ENCODE measurements at places on chromosomes 16 and 17.

- no peak for DNase-seq
Measured at GRCh38 chr16:2511128-2511800, 2.5 kb upstream of the ATP6V0C start.

GRCh38 chr16:24980077-24980793, 34.9 kb downstream of the ARHGAP17 start:
- DNase-seq: no peak

DNA sequence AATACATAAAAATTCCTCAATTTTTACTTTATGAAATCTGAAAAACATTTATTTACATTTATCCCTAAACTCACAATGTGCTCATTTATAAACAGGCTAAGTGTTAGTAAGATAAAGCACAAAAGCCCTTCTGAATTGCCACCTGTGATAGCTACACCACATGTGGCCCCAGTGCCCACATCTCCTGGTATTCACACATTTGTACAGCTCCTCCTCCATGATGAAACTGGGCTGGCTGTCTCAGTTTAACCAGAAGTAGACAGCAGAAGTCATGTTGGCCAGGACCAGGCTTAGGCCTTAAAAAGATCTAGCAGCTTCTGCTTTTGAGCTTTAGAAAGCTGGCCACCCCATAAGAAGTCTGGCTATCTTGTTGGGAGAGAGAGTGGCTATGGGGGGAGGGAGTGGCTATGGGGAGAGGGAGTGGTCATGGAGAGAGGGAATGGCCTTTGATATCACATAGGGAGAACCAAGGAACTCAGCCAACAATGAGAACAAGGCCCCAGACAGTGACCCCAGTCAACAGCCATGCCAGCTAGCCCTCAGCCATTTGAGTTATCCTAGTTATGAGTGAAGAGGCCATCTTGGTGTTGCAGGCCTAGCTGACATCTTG, 47.4 kb downstream of the CEP95 start:
- DNase-seq: no peak

DNA sequence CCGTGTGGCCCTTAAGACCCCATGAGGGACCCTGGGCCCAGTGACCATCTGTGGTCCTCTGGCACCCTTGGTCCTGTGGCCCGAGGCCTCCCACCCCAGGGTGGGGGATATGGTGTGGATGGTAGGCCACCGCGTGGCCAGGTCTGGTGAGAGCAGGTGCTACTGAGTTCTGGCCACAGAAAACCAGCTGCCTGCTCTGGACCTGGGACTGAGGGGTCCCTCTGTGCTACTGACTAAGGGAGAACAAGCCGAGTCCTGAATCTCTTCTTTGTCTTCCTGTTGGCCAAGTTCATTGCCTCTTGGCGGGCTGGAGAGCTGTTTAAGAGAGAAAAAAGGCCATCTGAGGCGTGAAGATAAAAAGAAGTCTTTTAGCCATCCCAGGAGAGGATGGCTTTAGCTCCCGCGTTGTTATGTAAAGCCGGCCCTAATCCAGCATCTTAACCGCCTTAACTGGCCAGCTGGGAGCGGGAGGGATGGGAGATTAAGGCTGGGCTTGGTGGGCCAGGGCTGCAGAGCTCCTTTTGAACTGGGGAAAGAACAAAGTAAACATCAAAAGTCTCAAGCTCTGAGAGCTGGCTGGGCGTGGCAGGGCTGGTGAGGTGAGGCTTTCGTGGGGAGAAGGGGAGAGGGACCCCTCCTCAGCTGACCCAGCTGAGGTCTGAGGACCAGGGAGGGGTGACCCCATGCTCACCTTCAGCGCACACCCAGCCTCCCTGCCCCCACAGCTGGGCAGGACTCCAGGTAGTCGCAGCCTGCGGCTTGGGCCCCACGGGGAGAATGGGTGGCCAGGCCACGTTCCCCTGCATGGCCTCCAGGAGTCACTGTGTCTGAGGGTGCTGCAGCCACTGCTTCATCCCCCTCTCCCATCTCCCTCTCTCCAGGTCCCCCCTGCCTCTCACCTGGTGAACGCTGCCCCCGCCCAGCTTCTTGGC, 62.4 kb downstream of the NKD1 start:
- DNase-seq: no peak

DNA sequence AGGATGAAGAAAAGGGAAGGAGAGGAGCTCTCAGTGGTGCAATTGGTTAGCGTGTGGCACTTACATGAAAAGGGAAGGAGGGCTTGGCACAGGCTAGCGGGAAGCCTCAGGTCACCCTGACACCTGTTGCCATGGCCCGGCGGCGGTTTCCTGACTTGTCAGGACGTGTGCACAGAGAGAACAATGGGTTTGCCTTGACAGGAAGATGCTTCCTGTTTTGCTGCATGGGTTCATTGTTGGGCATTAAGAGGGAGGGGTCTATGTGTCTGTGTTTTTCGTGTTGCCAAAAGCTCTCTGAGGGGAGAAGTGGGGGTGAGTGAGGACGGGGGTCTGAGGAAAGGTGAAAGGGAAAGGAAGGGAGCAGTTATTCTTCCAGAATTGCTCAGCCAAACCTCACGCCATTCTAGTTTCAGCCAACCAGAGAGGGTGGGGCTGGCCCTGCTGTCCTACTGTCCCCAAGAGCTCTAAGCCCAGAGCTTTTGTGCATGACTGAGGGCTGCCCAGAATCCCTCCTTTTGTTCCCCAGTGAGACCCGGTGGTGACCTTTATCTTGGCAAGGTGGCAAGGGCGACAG, 17.1 kb upstream of the CCR7 start:
- peak; percentile 83 for DNase-seq

GRCh38 chr16:67548265-67549126, 13.8 kb upstream of the CTCF start:
- no peak for DNase-seq

DNA sequence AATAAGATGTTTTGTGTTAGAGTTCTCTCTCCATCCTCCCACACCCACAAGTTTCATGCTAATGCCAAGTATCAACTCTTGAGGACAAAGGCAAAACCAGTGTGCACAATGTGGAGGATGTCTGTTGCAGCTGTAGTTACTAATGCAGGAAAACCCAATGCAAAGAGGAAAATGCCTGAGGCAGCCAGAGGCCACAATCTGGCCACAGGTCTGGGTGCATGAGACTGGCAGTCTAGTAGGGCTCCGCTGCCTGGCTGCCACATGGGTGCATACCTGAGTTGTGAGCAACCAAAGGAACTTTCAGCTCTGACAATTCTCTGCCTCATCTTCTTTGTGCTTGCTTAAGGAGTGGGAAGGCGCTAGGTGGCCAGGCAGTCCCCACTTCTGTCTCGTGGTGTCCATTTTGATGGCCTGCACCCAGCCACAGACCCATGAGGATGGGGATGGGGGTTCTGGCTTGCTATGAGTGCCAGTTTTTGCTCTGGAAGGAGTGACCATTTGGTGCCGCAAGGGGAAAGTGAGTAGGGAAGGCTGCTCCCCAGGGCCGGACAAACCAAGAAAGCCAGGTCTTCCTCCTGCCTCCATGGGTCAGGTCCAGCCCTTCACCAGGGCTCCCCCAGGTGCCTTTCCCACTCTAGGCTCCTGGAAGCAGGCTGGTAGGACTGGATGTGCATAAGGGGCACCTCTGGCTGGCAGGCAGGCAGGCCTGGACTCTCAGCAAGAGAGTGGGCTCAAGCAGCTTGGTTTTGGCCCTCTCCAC, 4.2 kb upstream of the GFOD2 start:
- no peak for DNase-seq

- DNase-seq: no peak
Measured at GRCh38 chr16:65268331-65268730, 146.5 kb upstream of the CDH11 start.

DNA sequence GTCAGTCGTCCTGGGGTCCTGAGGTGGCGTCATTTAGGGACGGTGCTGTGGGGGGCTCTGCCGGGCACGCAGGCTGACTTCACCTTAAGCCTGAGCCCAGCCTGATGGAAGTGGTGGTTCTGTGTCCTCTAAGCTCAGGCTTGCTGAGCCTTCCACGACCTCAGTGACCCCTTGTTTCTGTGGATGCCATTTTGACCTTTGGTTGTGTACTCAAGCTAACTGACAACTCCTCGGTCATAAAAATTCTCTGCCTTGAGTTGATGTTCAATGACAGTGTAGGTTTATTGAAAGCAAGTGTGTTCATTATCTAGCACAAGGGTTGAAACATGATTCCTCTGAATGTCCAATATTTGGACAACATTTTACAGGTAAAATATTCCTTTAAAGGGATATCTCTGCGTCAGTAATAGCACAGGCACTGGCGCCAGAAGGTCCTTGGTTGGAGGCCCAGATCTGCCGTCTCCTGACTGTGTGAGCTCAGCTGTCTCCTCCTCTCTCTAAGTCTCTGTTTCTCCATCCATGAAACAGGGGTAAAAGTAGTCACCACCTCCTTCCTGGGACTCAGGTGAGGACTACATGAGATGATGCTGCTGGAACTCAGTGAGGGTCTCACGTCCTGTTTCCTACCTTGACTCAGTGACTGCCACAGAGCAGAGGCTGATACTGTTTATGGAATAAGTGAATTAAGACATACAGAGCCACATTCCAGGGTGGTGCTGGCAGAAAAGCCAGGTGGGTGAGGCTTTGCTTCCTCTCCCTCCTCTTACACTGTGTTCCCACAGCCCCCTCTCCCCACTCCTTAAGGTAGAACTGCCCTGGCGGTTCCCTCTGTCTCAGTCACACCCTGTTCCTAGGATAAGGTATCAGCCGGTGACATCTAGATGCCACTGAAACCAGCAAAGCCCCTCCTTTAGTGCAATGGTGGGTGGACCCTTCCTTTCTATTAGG, 75.7 kb downstream of the IRF8 start:
- no peak for DNase-seq

- no peak for DNase-seq
Measured at GRCh38 chr17:22512506-22512905, 820.2 kb downstream of the KCNJ18 start.

- DNase-seq: no peak
Measured at GRCh38 chr16:27703545-27703944, 153.6 kb downstream of the KATNIP start.

- DNase-seq: no peak
Measured at GRCh38 chr17:17377071-17377967, 74.1 kb downstream of the NT5M start.

- no peak for DNase-seq
Measured at GRCh38 chr16:51876601-51876875, 670.4 kb downstream of the TOX3 start.

DNA sequence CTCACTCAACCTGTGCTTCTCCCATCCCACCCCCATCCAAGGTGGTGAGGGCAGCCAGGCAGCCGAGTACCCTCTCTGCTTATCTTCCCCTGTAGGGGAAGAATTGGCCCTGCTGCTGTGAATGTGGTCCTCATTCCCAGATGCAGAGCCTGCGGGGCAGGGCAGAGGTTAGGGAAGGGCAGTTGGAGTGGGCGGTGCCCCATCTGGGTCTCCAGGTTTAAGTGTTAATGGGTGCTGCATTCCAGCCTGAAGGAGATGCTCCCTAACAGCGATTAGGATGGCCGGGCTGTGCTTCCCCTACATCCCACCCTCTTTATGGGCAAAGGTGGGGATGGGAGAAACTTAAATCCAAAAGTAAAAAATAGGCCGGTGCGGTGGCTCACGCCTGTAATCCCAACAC, 12.1 kb downstream of the TMEM95 start:
- no peak for DNase-seq

- DNase-seq: no peak
Measured at GRCh38 chr16:31114468-31114867, 3.0 kb upstream of the KAT8 start.

- DNase-seq: no peak
Measured at GRCh38 chr16:66440970-66441369, 13.9 kb downstream of the BEAN1 start.

DNA sequence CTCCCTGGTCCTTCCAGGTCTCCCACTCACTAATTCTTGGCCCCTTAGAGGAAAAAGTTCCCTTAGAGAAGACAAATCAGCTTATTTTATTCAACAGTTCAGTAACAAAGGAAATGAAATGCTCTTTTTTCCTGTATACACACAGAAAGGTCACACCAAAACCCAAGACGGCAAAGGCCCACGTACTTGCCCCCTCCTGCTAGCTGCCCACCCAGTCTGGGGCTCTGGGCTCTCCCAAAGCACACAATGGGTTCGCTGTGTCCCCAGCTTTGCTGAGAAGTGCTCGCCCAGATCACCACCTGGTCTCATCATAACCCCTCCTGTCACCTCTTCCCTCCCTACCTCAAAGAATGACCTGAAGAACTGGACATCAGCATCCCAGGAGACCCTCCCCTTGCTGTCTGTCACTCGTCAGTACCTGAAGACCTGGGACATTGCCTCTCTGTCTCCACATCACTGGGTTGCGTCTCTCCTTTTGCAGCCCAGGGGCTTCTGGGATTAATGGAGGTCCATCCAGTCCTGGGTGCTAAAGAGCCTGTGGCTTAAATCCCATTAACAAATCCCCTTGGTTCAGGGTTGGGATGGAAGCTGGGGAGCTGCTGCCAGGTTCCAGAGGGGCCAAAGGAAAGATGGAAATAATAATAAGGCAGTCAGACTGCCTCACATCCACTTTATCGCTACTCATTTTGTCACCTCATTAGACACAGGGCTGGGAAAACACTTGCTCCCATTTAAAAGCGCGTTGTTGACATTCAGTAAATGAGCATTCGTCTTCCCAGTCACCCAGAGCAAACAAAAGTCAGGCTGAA, 3.3 kb downstream of the SLC6A4 start:
- DNase-seq: no peak

DNA sequence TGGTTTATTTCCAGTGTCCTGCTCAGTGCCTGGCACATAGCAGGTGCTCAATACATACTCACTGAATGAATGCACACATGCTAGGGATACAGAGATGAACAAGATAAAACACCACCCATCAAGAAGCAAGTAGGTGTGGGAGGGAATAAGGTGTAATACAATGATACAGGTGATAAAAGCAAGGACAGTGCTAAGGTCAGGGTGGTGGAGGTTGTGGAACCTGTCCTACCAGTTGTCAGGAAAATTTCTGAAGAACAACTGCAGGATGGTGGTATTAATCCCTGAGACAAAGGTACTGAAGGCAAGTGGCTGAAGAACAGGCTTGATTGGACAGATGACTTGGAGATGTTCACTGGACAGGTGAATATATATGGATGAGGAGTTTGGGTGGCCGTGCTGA, 1.8 kb downstream of the KNOP1 start:
- DNase-seq: no peak

- no peak for DNase-seq
Measured at GRCh38 chr17:69198238-69198637, 30.4 kb downstream of the ABCA10 start.

DNA sequence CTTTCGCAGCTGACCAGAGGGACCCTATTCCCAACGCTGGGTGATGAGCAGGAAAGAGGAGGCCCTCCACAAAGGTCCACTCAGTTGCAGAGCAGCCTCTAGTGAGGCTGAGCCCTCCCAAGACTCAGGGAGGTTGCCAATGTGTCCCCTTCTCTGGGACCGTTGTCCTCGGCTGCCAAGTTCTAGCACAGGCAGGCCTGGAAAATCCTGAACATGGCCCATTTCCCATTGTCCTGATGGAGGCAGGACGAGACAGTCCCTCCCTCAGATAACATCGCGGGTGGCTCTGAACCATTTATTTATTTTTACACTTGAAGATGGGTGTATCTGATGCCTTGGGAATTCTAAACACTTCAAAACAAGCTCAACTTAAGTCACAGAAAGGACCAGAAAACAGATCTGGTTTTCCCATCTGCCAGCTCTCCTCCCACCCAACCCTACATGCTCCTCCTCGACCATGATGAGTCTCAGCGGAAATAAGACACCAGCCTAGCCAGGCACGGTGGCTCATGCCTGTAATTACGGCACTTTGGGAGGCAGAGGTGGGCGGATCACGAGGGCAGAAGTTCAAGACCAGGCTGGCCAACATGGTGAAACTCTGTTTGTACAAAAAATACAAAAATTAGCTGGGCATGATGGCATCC, 12.8 kb downstream of the CDIP1 start:
- DNase-seq: no peak
